ENCODE measurements at places on chromosomes 3 and 15.

GRCh38 chr3:147513785-147514184 is 104.6 kb downstream of the ZIC1 start:
- no peak for DNase-seq

GRCh38 chr3:66572090-66572675 is 71.4 kb upstream of the LRIG1 start:
- no peak for DNase-seq

DNA sequence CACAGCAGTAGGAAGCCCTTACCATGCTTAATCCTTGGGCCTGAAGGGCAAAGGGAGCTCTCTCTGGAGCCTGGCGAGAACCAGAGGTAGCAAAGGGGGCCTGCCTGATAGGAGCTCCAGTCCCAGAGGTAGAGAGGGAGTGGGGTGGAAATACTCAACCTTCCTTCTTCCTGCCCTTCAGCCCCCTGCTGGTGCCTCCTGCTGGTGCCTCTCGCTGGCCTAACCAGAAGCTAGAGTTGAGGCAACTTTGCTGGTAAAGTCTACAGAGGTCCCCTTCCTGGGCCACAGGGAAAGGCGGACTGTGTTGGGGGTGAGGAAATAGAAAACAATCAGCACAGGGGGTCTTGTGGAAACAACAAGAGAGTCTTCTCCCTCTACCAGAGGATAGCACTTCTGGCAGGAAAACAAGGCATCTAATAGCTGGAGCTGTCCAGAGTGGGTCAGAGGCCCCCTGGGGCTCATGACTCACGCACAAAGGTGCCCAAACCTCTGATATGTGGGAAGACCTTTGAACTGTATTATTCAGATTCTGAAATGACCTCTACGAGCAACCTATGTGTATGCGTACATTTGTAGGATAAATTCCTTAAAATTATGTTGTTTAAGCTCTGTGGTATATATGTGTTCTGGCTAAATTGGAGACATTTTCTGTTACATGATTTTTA is 133.9 kb downstream of the LRRC28 start:
- DNase-seq, result peak; percentile 33

GRCh38 chr3:29026959-29027358 is 253.9 kb upstream of the RBMS3 start:
- no peak for DNase-seq

GRCh38 chr3:118108769-118109168 is 925.9 kb downstream of the IGSF11 start:
- DNase-seq, result no peak

DNA sequence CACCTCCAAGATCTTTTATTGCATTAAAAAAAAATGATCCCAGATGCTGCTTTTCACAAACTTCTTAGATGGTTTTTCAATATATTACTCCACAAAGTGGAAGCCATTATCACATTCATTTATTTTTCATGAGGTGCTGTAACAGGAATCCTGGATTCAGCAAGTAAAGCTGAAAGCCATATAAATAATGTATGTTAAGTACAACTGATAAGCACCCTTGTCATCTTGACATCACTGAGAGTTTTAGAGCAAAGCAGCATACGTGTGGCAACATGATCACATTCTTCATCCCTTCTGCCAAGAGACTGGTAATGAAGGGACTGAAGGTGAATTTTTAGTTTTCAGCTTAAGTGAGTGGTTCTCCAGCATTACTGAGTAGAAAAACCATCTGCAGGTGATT is 44.9 kb upstream of the LRRFIP2 start:
- DNase-seq, result no peak

DNA sequence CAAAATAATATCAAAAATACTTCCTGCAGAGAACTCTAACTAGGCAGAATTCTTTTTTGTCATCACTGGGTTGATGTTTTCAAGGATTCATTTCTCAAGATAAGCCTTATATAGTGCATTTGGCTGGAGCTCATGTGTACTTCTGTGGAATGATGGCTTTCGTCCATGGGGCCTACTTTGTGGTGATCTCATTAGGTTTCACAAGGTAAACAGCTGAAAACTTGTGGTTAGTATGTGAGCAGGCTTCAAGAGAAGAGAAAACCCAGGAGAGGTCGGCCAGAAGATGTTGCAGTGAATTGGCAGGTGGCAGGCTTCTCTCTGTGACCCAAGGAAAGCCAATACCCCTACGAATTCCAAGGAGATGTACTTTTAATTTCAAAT is 121.4 kb upstream of the PHLDB2 start:
- DNase-seq, result peak; percentile 91

DNA sequence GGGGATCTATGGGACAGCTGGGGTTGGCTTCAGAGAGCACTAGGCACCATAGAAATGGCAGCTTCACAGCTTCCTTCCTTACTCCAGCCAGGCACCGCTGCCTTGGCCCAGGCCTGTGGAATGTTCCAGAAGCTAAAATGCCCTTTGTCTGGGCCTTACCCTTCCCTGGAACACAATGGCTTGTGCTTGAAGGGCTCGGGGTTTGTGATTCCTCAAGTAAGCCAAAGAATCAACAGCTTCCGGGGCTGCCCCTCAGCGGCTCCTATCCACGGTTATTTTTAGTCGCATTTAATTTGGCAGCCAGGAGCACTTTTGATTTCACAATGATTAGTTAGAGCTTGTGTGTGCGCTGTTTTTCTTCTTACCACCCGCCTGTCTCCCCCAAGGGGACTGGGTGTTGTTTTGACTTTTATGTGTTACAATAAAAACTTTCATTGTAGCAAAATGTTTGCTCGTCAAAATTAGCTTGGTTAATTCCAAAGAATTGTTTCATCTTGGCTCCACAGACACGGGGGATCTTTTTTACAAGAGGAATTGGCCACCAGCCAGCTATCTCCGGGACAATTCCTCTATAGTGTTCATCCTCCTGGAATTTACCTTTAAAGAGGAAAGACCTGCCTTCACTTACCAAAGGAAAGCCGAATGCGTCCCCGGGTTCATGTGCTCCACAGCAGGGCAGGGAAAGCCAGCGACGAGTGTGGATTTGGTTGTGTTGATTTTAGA is 73.8 kb downstream of the TLE3 start:
- no peak for DNase-seq

- no peak for DNase-seq
Observed at GRCh38 chr3:127988770-127989557, 63.3 kb upstream of the SEC61A1 start.

DNA sequence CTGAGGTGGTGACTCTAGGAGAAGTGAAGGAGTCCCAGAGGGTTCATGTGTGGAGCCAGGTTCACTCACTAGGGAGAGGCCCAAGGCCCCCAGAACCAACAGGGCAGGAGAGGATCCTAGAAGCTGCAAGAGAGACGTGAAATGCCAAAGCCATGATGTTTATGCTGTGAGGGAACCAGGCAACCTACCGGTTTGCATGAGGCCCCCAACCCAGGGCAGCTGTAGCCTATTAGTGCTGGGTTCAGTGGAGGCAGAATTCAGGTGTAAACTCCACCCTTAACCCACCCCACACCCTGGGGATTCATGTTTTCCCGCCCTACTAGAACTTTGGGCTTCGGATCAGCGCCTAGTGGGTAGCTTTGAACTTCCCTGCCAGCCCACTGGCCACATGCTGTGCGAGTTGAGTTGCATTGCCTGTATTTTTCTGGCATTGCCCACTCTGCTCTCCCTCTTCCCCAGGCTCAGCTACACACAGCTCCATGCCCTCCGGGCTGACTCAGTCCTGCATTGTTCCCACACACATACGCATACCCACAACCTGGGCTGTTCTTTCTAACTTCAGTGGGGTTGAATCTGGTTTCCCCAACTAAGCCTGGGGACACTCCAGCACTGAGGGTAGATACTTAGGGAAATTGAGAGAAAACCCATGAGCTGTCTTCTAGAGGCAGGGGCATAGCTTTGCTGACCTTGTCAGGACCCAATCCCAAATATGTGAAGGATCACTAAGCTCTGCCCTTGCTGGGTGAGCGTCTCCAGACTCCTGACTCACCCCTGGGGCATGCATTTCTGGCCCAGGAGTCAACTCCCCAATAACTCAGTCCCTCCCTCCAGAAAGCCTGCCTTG is 2.0 kb upstream of the ZBTB47 start:
- DNase-seq, result peak; percentile 62
